ENCODE measurements at places on chromosomes 16 and 17.

DNA sequence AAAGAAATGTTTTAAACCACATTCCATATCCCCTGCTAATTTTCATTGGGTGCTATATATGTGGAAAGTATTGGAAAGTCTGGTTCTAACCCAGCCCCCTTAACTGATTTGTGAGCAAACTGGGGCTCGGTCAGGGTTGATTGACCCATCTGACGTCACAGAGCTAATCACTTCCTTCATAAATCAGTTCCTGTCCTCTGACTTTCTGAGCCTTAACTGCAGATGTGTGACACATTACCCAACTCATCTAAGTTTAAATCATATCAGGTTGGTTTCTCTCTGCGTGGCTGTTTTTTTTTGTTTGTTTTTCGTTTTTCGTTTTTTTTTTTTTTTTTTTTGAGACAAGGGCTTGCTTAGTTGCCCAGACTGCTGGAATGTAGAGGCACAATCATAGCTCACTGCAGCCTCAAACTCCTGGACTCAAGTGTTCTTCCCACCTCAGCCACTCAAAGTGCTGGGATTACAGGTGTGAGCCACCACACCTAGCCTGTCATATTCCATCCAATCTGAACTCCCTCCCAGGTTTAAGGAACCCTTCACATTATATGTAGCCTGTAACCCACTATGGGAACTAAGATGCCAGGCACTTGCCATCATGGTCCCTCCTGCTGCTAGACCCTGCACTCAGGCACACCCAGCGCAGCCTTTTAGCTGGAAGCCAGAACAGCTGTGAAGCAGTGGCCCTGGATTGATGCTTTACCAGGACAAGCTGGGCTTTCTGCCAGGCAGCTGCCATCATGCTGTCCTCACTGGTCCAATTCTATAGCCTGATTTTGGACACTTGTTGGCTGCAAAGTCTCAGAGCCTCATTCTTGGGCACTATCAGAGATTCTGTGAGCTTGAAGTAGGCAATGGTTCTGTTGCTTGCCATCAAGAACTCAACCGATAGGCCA is 6.9 kb upstream of the BPTF start:
- DNase-seq: peak; percentile 93

- DNase-seq: peak; percentile 71
Measured at GRCh38 chr16:56657555-56658326, at the start of gene MT1F. TSS of gene MT1F (plus strand) at chr16:56657959. CDS start at chr16:56658059, 100 bp downstream.

- DNase-seq: no peak
Measured at GRCh38 chr16:29900888-29901606, 759 bp downstream of the ASPHD1 start.

DNA sequence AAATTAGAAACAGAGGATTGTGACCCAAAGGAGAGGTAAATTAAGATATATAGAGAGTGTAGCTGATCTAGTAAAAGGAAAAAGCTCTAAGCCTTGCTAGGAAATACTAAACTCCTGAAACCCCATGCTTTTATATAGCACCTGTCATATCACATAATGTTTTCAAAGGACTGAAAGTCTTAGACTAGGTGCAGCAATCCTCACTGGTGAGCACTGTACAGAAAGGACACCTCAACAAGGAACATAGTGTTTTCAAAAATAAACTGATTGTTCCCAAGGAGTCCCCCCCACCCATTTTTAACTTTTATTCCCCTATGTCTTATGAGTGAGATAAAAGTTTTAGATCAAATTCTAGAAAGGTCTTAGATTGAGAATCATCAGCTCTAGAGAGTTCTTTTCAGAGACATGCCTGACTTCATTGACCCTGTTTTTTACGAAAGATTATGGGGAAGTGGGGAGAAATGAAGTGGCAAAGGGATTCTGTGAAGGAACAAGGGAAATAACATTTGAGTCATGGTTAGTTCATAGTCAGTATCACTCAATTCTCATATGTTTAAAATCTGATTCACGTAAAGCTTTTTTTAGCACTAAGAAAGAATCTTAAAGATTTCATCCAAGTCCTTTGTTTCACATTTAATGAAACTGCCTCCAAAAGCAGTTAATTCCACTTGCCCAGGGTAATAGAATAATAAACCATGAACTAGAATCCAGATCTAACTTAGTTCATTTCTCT is 166.4 kb downstream of the CYB561 start:
- DNase-seq: no peak

- DNase-seq: no peak
Measured at GRCh38 chr17:48238933-48239602, 131.5 kb downstream of the SNX11 start.

GRCh38 chr17:82302991-82303943 is 14.1 kb downstream of the CD7 start:
- peak; percentile 34 for DNase-seq

DNA sequence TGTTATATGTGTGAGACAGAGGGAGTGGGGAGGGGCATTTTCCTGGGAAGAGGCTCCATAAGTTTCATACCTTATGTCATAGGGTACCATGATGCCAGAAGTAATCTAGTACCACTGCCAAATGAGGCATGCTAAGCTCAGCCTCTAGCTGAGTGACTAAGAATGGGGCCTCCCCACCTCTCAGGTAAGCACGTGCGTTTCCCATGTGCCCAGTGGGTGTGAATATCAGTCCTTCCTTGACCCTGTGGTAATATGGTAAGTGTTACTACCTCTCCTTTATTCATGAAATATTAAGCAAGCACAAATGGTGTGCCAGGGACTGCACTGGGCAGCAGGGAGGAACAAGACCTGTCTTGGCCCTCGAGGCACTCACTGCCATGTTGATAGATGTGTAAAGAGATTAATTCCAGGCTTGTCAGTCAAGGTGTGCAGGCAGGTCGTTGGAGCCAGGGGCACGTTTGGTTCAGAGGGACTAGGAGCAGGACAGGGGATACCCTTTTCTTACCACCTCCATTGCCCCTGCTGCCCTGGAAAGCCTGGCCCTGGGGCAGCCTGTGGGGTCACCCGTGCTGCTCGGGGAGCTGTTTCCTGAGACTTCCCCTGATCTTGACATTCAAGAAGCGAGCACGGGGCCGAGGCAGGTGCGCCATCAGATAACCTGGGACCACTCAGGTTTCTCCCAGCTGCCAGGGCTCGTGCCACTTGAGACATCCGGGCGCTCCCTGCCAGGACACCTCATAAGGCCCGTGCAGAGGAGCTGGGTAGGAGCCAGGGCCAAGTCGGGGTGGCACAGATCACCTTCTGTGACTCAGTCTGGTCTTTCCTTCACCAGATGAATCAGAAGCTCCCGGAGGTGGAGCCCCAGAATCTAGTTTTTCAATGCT is 8.8 kb downstream of the RSAD1 start:
- DNase-seq: no peak

GRCh38 chr16:56607109-56607618 is 1.2 kb upstream of the MT2A start:
- no peak for DNase-seq

- peak; percentile 29 for DNase-seq
Measured at GRCh38 chr16:86496262-86496928, 13.9 kb upstream of the FOXF1 start.

DNA sequence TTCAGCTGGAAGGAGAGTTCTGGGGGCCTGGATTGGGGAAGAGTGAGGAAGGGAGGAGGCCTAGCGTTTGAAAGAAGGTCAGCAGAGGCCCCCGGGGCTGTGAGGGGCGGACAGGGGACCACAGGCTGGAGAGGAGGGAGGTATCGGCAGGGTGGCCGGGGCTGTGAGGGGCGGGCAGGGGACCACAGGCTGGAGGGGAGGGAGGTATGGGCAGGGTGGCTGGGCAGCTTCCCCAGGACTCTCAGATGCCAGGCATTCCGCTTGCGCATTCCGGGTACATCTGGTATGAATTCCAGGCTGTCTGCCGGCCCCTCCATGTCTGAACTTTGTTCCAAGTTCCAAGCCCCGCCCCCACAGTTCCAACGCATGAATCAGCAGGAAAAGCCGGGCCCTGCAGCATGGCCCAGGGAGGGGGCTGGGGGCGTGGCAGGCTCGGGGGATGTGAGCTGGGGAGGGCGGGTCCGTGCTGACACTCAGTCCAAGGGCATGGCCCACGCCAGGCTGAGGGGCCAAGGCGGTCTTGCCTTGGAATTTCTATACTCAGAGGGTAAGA is 4.3 kb upstream of the TLCD2 start:
- no peak for DNase-seq

DNA sequence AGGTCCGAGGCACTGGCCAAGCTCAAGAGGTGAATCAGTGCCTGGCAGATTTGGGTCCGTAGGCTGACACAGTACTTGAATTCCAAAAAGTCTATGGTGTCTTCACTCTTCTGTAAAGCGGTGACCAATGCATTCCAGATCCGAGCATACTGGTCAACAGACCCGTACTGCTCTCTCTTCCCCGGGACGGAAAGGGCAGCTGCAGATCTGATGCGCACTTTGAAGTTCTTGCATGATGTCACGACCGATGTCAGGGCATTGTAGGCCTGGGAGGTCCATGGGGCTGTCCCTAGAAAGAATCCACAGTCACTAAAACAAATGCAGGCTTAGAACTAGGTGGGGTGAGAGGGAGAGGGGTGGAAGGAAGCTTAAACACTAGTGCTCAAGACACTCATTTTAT is 34.9 kb downstream of the HEATR6 start:
- DNase-seq: no peak

DNA sequence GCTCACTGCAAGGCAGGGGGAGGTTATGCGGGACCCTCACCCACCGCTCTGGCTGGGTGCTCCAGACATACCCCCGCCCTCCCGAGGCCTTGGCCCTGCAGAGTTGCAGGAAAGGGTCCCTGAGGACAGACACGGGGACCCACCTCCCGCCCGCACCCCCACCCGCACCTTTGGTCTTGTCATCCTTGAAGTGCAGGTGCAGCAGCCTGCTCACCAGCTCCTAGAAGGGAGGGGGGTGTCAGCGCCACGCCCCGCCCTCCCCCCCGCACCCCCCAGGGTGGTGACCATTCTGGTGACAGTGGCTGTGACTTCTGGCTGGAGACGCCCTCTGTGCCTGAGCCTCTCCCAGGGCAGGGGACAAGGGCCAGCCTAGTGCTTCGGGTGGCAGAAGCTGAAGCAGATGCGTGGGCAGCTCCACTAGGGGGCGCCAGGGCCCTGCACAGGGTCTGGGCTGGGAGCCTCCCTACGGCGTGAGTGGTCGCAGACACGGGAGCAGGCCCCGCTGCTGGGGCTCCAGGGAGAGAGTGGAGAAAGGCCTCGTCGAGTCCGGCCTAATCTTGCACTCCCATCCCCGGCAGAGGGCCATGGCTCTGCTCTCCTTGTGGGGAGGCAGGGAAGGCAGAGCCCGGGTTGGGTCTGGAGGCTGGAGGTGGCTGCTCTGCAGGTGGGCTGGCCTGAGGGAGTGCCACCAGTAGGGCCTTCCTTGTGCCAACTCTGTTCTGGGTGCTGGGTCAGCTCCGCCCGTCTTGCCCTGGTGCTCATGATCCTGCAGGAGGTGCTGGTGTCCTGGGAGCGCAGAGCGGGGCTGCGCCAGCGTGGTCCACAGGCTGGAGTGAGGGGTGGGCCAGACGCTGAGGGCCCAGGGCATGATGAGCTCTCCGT is 2.7 kb downstream of the CENPX start:
- DNase-seq: peak; percentile 68

- no peak for DNase-seq
Measured at GRCh38 chr17:80453998-80454556, 22.3 kb downstream of the NPTX1 start.

DNA sequence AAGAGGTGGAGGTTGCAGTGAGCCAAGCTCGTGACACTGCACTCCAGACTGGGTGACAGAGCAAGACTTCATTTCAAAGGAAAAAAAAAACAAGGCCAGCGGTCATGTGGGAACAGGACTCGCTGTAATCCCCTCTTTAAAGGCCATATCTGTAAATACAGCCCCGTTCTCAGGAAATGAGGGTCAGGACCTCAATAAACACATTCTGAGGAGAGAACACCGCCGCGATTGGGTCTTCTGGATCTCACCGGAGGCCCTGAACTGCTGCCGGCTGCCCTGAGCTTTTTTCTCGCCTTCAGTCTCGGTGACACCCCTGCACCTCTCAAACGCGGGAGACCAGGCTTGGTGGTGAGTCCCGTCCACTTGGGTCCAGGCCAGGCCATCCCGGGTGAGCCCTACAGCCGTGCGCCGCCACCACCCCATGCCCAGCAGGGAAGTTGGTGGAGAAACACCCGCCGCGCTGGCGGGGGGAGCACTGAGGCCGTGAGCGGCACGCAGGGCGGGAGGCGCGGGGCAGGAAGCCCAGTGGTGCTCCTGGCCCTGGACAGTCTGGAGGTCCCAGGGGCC is 28.4 kb downstream of the SLC25A10 start:
- DNase-seq: no peak

DNA sequence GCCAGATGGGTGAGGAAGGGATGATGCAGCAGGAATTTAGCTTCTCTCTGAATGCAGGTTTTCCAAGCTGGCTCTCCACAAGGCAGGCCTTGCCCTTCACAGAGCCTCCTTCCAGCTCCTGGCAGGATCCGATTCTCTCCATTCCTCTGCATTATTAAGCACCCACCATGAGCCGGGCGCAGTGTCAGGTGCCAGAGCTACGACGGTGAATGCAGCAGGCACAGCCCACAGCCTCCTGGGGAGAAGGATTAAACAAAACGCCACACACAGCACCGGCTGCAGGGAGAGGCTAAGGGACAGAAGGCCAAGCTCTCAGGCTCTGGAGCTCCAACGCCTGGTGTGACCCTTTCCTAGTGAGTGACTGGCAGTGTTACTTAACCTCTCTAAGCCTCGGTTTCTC is 7.1 kb upstream of the MT2A start:
- DNase-seq: no peak

DNA sequence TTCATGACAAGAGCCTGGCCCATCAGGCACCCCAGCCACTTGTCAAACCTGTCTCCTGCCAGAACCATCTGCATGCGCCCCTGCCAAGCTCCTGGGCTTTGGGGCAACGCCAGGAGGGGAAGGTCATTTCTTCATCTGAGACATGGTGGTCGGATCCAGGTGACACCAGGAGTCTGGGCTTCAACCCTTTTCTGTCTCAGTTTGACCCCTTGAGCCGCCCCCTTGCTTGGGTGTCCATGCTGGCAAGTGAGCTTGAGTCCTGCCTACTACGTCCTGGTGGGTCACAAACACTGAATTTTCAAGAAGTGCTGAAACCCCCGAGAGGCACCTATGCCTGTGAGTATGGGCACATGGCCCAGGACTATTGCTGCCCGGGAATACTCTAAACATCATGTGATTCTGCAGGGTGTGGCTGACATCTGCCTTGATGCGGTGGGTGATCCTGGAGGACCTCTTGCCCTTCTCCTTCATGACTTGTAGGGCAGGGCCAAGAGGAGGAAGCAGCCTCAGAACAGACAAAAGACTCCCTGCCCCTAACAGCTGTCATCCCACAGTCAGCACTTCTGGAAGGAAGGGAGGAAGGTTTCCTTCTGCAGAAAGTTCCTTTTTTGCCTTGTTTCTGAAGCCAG is 43.4 kb downstream of the TNFRSF13B start:
- DNase-seq: no peak

- DNase-seq: no peak
Measured at GRCh38 chr16:53882310-53882709, 178.4 kb downstream of the FTO start.
